ENCODE measurements at places on chromosomes 1 and 21. TPM values are rescaled to one million over a fixed set of nuclear protein-coding genes. Genes with fewer than 3 reads are reported as not detected.
A peak's percentile ranks its signal among the peaks of the same experiment; 100 is the strongest.

Gene PDZK1IP1
- total RNA-seq: 1.6 TPM

- DNase-seq: peak; percentile 74
These were observed 664 bp downstream of the BACE2 start for GRCh38 chr21:41168391-41169257.

Gene S100A8
- total RNA-seq: 112 TPM

- DNase-seq: peak; percentile 44
These were observed 10.9 kb downstream of the MORC3 start for GRCh38 chr21:36330904-36331303.

DNA sequence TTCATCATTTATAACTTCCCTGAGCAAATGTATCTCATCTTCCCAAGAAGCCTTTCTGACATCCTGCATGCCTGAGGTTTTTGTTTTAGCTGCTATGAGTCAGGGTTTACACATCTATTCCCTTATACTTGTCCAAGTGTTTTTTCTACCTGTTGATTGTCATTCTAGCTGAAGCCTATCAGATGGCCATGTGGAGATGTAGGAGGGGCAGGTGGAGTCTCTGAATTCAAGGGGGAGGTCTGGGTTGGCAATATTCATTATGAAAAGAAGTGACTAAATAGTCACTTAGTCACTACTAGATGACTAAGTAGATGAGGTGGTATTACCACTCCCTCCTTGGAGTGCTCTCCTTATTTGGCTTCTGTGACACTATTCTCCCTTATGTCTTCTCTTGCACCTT is 52.4 kb downstream of the XCL1 start:
- DNase-seq: no peak

Gene SAMD13
- 1.1 TPM for total RNA-seq
